ENCODE measurements at places on chromosomes 7 and 10.

GRCh38 chr7:85509476-85509875 lies 322.6 kb upstream of the SEMA3D start:
- DNase-seq = no peak
- no peaks in the 10 kb centered on the region for H3K36me3 ChIP-seq
- no peak overlapping the region for H3K27ac ChIP-seq

GRCh38 chr10:75643944-75644692 lies 212.7 kb downstream of the LRMDA start:
- DNase-seq = no peak
- H3K36me3 ChIP-seq = peaks cover 4% of the 10 kb centered on the region
- no peaks in the 10 kb centered on the region for H3K27me3 ChIP-seq
- H3K4me3 ChIP-seq = no peak overlapping the region
- peaks cover 5% of the 10 kb centered on the region for H3K4me1 ChIP-seq
- H3K27ac ChIP-seq = no peak overlapping the region

- no peak overlapping the region for H3K27ac ChIP-seq
- DNase-seq = no peak
- peaks cover 7% of the 10 kb centered on the region for H3K4me1 ChIP-seq
- H3K27me3 ChIP-seq = peaks cover 8% of the 10 kb centered on the region
- no peak overlapping the region for H3K4me3 ChIP-seq
These were observed 113.9 kb downstream of the ABLIM1 start for GRCh38 chr10:114544045-114544659.

- no peak overlapping the region for H3K4me3 ChIP-seq
- H3K27me3 ChIP-seq = no peaks in the 10 kb centered on the region
- no peak overlapping the region for H3K27ac ChIP-seq
- peaks cover 6% of the 10 kb centered on the region for H3K4me1 ChIP-seq
- H3K36me3 ChIP-seq = peaks cover 11% of the 10 kb centered on the region
- no peak for DNase-seq
These were observed 145.7 kb upstream of the SH2B2 start for GRCh38 chr7:102140952-102141370.

DNA sequence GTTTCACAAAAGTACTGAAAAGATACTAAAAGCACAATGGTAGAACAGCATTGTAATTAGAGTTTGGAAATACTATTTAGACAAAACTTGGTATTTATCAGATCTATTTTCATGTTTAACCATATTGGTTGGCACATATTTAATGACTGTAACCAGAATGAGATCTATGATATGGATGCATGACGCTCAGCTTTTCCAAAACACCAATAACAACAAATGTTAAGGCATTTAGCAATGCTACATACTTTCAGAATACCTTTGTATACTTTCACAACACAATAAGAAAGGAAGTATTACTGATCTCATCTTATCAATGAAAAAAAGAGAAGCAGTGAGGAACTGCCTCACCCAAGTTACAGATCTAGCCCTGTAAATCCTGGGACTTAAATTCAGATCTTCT lies 74.8 kb downstream of the THSD7A start:
- no peak overlapping the region for H3K27ac ChIP-seq
- DNase-seq = no peak
- no peaks in the 10 kb centered on the region for H3K36me3 ChIP-seq

- no peaks in the 10 kb centered on the region for H3K27me3 ChIP-seq
- no peak overlapping the region for H3K4me3 ChIP-seq
- no peak overlapping the region for H3K27ac ChIP-seq
- H3K36me3 ChIP-seq = peaks cover 11% of the 10 kb centered on the region
These were observed 45.3 kb downstream of the MLLT10 start for GRCh38 chr10:21579291-21579690.

GRCh38 chr10:48474765-48475365 lies 130.0 kb downstream of the ARHGAP22 start:
- peak overlapping the region; percentile 19 for H3K27ac ChIP-seq
- H3K4me3 ChIP-seq = no peak overlapping the region
- H3K36me3 ChIP-seq = peaks cover 7% of the 10 kb centered on the region
- H3K27me3 ChIP-seq = peaks cover 10% of the 10 kb centered on the region
- peaks cover 45% of the 10 kb centered on the region for H3K4me1 ChIP-seq
- DNase-seq = no peak

DNA sequence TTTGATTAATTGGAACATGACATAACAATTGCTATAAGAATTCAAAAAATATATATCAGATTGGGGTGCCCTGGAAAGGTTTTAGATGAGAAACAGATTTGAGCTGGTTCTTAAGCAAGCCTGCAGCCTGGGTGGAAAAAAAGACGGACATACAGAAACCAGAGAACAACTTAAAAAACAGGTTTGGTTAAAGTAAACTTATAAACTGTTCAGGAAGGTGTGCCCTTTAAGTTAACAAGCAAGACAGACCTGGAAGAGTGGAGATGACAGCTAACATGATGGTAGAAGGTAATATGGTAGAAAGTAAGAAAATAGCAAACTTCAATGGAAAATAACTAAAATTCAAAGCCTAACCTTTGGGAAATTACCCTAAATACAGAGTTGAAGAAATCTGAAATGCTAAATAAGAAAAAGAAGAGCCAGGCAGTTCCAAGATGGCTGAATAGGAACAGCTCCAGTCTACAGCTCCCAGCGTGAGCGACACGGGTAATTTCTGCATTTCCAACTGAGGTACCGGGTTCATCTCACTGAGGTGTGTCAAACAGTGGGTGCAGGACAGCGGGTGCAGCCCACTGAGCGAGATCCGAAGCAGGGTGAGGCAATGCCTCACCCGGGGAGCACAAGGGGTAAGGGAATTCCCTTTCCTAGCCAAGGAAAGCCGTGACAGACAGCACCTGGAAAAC lies 52.2 kb downstream of the CADPS2 start:
- H3K36me3 ChIP-seq = no peaks in the 10 kb centered on the region
- peaks cover 8% of the 10 kb centered on the region for H3K4me1 ChIP-seq
- H3K4me3 ChIP-seq = no peak overlapping the region
- no peak for DNase-seq
- peak overlapping the region; percentile 8 for H3K27ac ChIP-seq

DNA sequence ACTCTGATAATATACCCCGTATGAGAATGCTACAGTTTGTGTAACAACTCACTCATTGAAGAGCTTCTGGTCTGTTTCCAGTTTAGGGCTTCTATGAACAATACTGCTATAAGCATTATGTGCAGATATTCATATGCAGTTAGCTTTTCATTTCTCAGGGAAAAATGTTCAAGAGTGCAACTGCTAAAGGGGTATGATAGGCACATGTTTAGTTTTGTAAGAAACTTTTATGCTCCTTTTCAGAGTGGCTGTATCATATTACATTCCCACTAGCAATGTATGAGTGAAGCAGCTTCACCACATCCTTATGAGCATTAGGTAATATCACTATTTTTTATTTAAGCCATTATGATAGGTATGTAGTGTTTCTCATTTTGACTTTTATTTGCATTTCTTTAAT lies 182.6 kb upstream of the CXCL12 start:
- no peak overlapping the region for H3K27ac ChIP-seq
- no peak overlapping the region for H3K4me3 ChIP-seq
- no peak for DNase-seq
- H3K4me1 ChIP-seq = no peaks in the 10 kb centered on the region

DNA sequence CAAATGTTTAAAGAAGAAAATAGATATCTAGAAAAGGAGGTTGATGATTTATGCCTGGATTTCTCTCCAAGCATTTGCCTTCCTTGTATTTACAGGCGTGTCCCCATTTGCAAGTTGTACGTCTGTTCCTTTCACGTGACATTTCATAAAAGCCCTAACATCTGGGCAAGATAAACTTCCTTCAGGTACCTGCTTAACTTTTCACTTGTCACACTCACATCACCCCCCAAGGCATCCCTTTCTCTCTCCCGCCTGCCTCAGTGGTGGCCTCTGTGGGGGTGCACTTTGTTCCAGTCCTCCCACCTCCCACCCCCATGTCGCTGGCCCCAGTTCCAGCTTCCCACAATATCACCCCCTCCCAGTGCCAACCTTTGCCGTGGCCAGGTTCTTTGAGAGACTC lies 6.7 kb downstream of the TWIST1 start:
- peaks cover 32% of the 10 kb centered on the region for H3K4me1 ChIP-seq
- H3K4me3 ChIP-seq = no peak overlapping the region
- peaks cover 19% of the 10 kb centered on the region for H3K27me3 ChIP-seq
- no peak overlapping the region for H3K27ac ChIP-seq
- DNase-seq = peak; percentile 8

- no peak overlapping the region for H3K4me3 ChIP-seq
- H3K36me3 ChIP-seq = peaks cover 10% of the 10 kb centered on the region
- H3K4me1 ChIP-seq = no peaks in the 10 kb centered on the region
- H3K27ac ChIP-seq = no peak overlapping the region
These were observed 345.0 kb upstream of the AOAH start for GRCh38 chr7:37069336-37069735.

GRCh38 chr10:58516119-58516518 lies 3.4 kb downstream of the BICC1 start:
- H3K27me3 ChIP-seq = peaks cover 3% of the 10 kb centered on the region
- no peak for DNase-seq
- H3K4me3 ChIP-seq = no peak overlapping the region
- no peak overlapping the region for H3K27ac ChIP-seq

DNA sequence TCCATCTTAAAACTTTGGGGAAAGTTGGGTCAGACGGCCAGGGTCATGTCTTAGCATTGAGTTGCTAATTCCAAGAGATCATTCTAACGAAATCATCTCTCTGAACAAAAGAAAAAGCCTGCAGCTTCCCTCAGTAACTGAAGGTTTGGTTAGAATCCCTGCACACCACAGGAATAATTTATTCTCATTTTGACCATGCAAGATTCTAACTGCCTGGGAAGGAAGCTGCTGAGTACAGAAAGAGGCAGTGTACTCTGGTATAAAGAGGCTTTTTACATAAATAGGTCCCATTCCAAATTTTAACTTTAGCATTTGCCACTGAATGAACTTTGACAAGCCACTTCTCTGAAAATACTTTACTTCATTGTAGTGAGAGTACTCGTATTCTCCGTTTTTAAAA lies 76.9 kb upstream of the RSBN1L start:
- peaks cover 26% of the 10 kb centered on the region for H3K36me3 ChIP-seq
- H3K27ac ChIP-seq = no peak overlapping the region
- H3K4me3 ChIP-seq = no peak overlapping the region
- peaks cover 3% of the 10 kb centered on the region for H3K27me3 ChIP-seq

DNA sequence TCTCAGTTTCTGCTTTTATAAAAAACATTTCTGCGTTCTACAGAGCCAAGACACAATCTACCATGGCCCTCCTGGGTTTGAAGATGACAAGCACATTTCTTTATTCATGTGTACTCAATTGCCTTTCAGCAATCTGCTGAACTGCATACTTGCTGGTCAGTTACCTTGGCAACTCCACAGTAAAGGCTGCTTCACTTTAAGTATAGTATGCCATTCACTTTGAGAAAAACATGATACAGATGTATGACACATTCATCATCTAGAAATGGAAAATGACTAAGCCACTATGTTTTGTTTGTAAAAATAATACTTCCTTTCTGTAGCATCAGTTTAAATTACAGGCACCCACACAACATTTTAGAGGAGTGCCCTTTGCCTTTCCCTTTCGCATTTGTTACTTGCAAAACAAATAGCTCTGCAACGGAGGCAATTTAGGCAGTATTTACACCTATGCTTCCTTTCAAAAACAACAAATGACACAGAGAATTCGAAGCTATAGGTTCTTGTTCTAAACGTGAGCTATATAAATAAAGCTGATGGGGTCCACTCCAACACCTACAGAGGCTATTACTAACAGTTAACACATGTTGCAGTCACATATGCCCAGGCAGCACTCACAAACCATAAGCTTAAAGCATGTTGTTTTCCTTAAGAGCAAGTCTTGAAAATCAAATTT lies 23.5 kb downstream of the SGCE start:
- DNase-seq = no peak
- H3K36me3 ChIP-seq = no peaks in the 10 kb centered on the region
- H3K4me3 ChIP-seq = no peak overlapping the region
- no peaks in the 10 kb centered on the region for H3K27me3 ChIP-seq
- H3K27ac ChIP-seq = no peak overlapping the region

DNA sequence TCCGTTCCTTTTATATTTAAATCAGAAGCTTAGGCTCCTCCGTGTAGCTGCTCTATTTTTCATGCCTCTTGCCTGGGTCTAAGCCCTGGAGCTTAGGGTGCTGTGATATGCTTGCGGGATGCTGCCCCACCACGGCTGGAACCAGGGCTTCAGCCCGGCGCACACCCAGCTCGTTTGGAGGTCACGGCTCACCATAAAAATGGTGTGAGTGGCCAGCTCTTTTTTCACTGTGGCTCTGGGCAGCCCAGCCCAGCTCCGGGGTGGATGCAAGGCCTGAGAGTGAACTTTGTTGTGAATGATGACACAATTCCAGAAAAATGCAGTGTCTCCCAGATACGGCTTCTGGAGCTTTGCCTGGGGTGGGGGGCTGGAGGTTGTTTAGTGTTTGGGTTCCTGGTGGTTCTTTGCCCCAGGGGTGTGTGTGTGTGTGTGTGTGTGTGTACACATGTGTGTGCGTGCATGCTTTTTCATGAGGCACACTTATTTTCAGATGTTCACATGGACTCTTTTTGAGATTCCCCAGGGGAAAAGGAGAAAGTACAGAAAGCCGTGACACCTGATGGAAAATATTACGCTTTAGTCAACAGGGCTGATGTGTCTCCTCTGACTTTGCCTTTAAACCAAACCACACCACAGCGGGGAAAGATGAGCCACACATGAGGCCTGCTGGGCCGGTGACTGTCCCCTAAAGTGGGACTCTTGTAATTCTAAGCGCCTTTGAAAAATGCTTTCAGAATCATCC lies 46.2 kb downstream of the GRK5 start:
- no peak overlapping the region for H3K4me3 ChIP-seq
- H3K27ac ChIP-seq = peak overlapping the region; percentile 83
- peaks cover 64% of the 10 kb centered on the region for H3K4me1 ChIP-seq
- H3K36me3 ChIP-seq = peaks cover 29% of the 10 kb centered on the region

DNA sequence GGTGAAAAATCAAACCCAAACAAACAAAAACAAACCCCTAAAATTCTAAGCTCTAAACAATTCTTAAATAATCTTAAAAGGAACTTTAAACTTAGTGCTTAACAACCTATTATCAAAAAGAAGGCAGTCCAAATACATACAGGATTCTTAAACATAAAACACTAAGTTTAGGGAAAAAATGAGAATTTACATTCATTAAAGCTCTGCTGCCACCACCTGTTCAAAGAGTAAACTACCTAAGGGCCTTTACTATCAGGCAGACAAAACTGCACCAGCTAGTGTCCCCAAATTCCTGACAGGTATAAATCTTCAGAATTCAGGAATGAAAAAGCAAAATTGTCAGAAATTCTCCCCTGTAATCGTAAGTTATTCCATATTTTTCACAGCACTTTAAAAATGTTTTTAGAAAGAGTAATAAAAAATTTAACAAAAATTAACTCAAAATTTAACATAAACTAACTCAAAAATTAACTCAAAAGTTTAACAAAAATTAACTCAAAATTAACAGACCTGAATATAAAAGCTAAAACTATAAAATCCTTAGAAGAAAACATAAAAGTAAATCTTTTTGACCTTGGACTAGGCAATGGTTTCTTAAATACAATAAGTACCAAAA lies 55.1 kb downstream of the PDZD8 start:
- H3K4me1 ChIP-seq = peaks cover 8% of the 10 kb centered on the region
- H3K27ac ChIP-seq = no peak overlapping the region
- peak; percentile 5 for DNase-seq
- H3K36me3 ChIP-seq = no peaks in the 10 kb centered on the region

DNA sequence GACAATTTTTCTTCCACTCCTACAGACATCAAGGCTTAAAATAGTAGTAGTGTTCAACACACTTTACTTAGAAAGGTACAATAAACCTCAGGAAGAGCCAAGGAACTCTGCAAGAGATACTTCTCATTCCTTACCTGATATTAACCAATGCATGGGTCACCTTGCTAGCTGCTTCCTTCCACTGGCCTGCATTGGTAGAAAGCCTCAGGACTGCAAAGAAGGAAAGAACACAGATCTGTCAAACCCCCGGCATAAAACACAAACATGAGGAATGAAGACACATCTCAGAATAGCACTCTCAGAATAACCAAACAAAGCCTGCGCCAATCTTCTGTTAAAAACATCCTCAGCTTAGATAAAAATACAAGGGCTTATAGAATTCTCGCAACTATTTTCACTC lies 96.1 kb upstream of the KCNIP2 start:
- no peak for DNase-seq
- peaks cover 23% of the 10 kb centered on the region for H3K4me1 ChIP-seq
- no peak overlapping the region for H3K27ac ChIP-seq
